ENCODE measurements at places on chromosomes 13 and 19. TPM values are rescaled to one million over a fixed set of nuclear protein-coding genes. Genes with fewer than 3 reads are reported as not detected.
A peak's percentile ranks its signal among the peaks of the same experiment; 100 is the strongest.

DNA sequence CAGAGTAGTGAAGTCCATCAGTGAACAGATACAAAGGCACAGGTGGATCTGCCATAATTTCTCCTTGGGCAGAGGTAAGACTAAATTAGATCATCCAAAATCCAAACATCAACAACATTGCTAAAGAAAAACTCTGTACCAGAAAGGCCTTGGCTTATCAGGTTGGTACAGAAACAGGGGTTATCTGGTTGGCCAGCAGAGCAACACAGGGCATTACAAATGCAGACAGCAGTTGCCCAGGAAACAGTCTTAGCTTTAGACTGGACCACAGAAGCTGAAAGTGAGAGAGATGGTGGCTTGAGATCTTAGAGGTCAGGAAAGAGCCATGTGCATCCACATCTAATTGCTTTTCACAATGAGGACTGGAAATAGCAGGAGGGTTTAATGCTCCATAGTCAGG is 26.6 kb upstream of the DGKH start:
- no peak for DNase-seq

DNA sequence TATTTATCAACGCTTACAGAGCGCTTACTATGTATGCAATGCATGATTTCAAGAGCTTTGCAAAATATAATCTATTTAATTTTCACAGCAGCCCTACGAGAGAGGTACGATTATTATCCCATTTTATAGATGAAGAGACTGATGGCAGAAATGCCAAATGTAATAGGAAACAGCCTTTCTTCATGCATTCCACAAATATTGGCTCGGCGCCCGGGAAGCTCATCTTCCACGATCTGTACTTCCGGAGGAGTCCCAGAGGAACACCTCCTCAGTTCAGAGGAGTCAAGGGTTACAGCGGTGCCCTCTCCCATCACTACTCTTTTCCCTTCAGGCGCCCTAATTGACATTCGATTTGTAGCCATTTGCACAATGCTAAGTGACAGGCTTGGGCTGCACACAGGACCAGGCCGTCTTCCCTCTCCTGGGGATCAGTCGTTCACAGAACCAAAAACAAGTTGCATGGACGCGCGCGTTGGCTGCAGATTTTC is 1.1 kb upstream of the ARHGAP35 start:
- peak; percentile 68 for DNase-seq

DNA sequence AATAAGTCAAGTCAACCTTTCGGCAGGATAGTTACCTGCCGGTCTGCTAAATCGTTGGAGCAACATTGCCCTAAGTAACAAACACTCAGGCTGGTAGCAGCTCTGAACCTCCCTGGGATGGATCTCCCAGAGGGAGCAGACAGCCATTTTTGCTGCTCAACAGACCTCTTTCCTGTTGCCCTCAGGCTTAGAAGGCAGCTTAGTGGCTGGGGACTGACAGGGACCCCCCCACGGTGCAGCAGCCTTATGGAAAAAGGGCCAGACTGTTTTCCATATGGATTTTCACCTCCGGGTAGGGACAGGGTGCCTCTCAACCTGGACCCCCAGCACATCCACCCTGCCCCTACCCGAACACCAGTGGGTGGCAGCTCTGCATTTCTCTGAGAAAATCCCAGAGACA is 49.7 kb downstream of the UBL3 start:
- DNase-seq, result no peak

Gene VSTM2B
- total RNA-seq, result not detected

DNA sequence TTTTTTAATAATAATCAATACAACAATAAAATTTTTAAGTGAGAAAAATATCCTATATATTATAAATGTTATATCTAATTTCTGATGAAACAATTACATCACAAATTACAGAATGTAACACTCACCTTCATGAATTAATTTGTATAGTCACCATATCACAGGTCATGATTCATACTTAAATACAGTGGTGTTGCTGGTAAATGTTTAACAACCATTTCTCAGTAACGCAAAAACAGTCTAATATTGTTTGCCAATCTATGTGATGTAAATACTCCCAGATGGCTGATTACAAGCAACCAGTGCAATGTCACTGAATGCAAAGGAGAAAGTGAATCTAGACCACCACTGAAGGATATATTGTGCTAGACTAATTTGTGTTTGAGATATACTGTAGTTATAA is 97.5 kb downstream of the DIAPH3 start:
- no peak for DNase-seq

Gene FUT2
- 35.4 TPM for total RNA-seq

Gene RNF225
- 1.8 TPM for total RNA-seq

Gene CYP2B6
- total RNA-seq, result not detected

GRCh38 chr13:74316547-74316946 is 182.3 kb upstream of the KLF12 start:
- DNase-seq, result no peak

Gene USHBP1
- total RNA-seq, result 7.2 TPM

GRCh38 chr13:45278096-45278645 is 62.8 kb downstream of the TPT1 start:
- no peak for DNase-seq

Gene CYP4F2
- total RNA-seq, result 2.2 TPM

DNA sequence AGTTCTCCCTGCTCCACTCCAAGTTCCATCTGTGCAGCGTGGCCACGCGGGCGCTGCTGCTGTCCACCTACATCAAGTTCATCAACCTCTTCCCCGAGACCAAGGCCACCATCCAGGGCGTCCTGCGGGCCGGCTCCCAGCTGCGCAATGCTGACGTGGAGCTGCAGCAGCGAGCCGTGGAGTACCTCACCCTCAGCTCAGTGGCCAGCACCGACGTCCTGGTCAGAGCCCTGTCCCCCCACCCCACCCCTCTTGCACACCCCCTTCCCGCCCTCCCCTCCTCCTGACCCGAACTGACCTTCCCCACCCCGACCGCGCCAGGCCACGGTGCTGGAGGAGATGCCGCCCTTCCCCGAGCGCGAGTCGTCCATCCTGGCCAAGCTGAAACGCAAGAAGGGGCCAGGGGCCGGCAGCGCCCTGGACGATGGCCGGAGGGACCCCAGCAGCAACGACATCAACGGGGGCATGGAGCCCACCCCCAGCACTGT is 11.6 kb downstream of the FUZ start:
- DNase-seq, result no peak

DNA sequence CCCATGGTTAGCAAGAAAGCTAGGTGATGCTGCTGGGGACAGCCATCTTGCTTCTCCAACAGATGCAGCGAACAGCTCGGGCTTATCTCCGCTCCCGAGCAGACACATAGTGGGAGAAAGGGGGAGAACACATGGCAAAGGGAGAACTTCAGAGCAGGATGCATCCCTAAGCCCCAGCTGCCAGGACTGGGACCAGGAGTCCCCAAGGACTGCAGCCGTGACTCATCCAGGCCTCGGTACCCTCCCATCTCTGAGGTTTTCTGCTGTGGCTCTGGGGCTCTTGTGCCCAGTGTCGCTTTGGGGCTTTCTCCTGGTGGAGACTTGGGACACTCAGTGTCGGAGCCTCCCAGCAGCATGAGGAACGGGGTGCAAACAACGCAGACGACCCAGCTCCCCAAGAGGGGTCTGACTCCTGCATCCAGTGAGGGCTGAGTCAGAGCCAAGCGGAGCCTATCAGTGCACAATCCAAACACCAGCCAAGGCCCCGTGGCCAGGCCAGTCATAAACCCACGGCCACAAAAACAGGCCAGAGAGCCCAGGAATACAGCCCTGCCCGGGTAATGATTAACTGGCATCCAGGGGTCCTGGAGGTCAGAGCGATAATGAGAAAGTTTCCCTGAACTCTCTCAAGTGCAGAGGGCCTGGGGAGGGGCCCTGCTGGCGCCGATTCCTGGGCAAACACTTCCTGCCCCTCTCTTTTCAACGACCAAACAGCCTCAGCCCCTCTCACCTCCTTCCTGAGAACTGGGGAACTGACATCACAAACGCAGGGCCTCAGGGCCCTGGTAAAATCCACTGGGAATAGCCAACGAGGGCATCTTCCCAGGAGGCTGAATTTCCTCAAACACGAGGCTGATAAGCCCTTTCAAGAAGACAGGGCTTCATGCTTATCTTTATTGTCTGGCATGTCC is 202.9 kb downstream of the USP12 start:
- no peak for DNase-seq

GRCh38 chr19:532561-533363 is 1.2 kb downstream of the CDC34 start:
- DNase-seq, result no peak

DNA sequence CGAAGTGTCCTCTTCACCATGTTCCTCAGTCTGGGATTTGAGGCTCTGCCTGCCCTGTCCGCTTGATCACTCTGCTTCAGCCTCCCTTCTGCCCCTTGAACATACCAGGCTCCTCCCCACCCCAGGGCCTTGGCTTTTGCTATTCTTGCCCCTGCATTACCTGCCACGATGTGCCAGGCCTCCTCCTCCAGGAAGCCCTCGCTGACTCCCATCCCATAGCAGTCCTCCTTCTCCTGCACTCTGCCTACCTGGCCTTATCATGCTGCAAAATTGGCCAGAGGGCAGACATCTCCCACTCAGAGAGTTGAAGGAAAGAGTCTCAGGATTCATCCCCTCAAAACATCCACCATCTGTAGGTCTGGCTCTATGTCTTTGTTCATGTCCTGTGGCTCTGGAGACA is 2.2 kb downstream of the YJEFN3 start:
- no peak for DNase-seq

Gene GPR12
- 0.65 TPM for total RNA-seq

Gene FGF14
- 0.68 TPM for total RNA-seq

GRCh38 chr13:113820813-113821651 is 42.8 kb downstream of the GAS6 start:
- DNase-seq, result peak; percentile 79

DNA sequence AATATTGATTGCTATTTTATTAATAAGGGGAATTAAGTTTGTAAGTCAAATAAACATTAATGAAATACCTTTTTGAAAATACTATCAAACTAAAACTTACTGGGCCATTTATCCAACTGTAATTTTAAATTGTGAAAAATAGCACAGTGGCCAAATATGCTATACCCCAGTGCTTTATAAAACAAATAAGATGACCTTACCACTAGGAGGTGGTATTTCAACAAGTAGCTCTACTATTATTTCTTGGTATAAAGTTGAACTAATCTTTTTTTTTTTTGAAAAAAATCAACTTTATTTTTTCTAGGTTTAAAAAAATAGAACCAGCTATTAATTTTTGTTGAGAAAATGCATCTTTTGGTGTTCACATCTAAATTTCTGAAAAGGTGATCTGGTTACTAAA is 14.7 kb downstream of the LACC1 start:
- DNase-seq, result no peak

DNA sequence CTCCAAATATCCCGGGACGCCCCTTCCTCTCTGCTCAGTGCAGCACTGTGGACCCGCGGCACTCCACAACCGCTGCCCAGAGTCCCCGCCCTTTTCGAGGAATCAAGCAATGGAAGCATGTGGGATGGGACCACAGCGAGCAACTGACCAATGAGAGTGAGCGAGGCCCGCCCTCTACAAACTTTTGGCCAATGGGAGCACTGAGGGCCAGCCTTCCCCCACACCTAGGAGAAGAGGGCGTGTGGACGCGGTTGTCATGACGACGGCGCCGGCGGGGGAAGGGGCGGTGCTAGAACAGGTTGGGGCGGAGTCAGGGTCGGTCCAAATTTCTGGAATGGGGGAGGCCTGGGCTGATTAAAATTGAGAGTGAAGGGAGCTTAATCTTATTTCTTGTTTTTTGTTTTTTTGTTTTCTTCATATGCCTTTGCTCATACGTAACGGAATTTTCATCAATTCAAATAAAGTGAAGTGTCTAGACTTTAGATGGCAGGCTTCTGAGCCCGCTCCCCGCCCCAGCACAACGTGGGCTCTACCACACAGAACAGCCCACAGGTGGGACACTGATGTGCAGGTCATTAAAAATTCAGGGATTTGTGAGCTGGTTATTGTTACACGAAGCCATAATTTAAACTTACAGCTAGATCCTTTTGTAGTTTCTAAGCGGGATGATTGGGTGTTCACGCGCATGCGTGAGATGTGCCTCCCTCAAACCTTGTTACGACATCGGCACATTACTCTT is at the start of gene DNAAF3:
DNAAF3 (minus strand) TSS at position 84 of the 739 bp plus-strand sequence. CDS start 200 bp downstream, outside the sequence.
- peak; percentile 95 for DNase-seq

DNA sequence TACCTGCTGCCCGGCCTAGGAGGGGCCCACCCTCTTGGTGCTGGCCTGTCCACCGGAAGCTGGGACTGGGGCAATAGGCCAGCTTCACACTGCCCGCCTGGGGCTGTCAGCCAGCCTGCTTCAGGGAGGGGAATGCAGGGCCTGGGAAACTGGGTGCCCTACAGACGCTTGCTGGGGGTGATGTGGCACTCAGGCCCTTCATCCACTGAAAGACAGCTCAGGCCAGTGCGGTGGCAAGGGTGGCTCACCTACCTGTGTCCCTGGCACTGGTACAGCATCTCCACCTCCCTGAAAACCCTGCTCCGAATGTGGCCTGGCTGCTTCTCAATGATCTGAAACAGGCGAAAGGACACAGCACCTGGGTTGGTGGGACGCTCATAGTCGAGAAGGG is 7.8 kb downstream of the MKNK2 start:
- DNase-seq, result peak; percentile 46

Gene ADGRE3
- not detected for total RNA-seq

DNA sequence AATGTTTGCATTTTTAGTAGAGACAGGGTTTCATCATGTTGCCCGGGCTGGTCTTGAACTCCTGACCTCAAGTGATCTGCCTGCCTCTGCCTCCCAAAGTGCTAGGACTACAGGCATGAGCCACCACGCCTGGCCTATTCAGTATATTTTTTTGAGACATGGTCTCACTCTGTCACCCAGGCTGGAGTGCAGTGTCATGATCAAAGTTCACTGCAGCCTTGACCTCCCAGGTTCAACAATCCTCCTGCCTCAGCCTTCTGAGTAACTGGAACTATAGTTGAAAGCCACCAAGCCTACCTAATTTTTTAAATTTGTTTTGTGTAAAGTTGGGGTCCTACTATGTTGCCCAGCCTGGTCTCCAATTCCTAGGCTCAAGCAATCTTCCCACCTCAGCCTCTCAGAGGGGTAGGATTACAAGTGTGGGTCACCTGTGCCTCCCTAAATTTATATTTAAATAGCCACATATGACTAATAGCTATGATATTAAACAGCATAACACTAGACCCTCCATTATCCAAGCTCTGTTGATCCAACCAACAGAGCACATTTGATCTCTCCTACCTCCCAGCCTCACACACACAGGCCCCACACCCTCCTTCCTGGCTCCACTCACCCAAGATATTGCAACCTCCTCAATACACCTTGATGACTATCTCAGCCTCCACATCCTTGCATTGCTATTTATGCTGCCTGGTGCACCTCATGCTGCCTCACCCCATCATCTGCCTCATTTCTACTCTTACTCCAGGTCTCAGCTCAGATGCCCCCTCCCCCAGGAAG is 2.1 kb upstream of the CEACAM19 start:
- no peak for DNase-seq

Gene CGB2
- total RNA-seq, result not detected

DNA sequence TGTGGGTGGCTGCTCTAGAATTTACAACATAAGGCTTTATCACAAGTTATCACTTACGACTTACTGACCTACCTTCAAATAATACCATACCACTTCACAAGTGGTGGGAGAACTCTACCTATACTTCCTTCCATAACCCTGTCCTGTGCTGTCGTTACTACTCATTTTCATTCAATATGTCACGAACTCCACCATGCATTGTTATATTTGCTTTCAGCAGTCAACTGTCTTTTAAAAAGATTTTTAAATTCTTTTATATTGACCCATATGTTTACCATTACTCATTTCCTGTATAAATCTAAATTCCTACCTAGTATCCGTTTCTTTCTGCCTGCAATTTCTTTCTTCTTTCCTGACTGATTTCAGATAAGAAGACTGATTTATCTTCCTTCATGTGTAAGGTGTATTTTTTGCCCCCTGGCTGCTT is 200.0 kb downstream of the KLF12 start:
- DNase-seq, result no peak

Gene PSG1
- not detected for total RNA-seq

Gene CYP2S1
- total RNA-seq, result 13.2 TPM

Data from ureter (tissue), 1 donor.